T follicular helper cell (primary cell): ENCODE measurements at places on chromosomes 11 and 22.

- DNase-seq: no peak
Measured at GRCh38 chr22:40408718-40409612, 38.6 kb downstream of the SGSM3 start.

GRCh38 chr11:68831124-68831523 lies 10.6 kb downstream of the CPT1A start:
- DNase-seq: no peak

- DNase-seq: no peak
Measured at GRCh38 chr11:78194490-78194889, 5.8 kb downstream of the USP35 start.

DNA sequence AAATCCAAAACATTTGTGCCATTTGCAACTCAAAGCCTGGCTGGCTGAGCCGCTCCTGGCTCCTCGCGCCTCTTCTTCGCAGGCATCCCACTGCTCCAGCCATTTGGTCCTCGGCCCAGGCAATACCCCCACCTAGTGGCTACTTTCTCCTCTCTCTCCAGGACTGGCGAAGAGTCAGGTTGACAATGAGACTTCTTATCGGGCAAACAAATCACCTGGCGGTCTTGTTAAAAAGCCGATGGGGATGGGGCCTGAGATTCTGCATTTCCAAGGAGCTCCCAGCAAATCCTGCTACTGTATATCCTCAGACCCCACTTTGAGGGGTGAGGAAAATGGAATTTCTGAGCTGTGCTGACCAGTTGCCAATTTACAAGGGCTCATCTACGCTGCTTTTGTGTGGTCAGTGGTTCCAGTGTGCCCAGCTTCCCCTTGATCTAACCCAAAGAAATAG lies 89.0 kb downstream of the ISX start:
- DNase-seq: no peak

DNA sequence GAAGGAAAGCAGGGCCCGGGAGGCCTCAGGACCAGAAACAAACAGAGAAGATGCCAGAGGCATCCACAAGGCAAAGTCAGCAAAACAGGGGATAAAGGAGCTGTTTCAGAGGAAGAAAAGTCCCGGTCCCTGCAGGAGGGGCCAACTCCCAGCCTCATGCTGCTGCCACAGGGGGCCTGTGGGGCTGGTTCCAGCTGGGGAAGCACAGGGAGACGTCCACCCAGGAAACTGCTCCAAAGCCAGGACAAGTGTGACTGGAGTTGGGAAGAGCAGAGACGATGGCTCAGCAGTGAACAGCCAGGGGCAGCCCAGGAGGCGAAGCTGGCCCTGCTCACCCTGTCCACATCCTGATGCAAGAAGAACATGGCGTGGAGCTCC lies 454.4 kb downstream of the BRD1 start:
- DNase-seq: no peak

DNA sequence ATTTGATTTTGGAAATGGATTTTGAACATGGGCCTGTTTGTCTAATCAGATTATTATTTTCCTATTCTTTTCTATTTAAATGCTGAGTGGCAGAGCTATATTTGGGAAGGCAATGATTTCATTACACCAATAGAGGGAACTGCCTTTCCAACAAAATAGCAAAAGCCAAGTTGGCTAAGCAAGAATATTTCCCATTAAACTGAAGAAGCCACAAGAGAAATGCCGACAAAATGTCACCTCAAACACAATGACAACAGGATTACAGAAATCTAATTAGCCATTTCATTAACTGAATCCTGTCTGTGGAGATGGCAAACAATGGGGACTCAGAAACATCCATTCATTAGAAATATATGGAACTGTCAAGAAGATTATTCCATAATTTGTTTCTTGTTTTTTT lies 1593.1 kb upstream of the RAG2 start:
- DNase-seq: no peak

- no peak for DNase-seq
Measured at GRCh38 chr11:75337195-75337654, 14.2 kb downstream of the ARRB1 start.

GRCh38 chr11:13183094-13183825 lies 94.3 kb upstream of the BMAL1 start:
- DNase-seq: no peak

GRCh38 chr22:44089717-44090570 lies 65.8 kb downstream of the PARVB start:
- no peak for DNase-seq

- DNase-seq: no peak
Measured at GRCh38 chr11:283405-284104, 5.3 kb downstream of the NLRP6 start.

GRCh38 chr11:72352859-72353551 lies 81.3 kb downstream of the CLPB start:
- no peak for DNase-seq

DNA sequence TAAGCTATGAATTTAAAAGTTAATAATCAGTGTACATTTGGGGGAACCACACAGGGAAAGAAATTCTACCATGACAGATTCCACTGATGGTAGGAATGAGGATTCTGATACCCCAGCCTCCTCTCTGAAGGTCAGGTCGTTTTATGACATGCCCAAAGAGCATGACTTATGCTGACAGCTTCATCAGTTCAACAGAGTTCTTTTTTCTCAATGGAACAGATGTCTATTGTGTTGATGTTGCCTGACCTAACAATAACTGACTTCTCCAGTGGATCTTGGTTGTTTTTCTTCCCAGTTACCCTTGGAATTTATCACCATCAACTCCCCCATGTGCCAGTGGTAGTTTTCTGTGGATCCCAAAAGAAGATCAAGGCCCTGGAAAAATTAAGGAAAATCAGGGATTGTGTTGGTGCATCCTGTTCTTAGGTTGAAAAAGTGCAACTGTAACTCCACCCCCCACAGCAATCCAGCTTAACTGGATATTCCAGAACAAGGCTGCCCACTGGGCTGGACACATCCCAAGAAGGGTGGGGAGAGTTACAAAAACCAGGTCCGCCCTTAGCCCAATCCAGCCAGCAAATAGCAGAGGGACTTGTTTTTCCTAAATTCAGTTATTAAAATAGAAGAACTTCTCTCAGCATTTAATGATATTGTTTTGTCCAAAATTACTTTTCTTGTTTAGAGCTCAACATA lies 31.5 kb upstream of the CAT start:
- DNase-seq: no peak

DNA sequence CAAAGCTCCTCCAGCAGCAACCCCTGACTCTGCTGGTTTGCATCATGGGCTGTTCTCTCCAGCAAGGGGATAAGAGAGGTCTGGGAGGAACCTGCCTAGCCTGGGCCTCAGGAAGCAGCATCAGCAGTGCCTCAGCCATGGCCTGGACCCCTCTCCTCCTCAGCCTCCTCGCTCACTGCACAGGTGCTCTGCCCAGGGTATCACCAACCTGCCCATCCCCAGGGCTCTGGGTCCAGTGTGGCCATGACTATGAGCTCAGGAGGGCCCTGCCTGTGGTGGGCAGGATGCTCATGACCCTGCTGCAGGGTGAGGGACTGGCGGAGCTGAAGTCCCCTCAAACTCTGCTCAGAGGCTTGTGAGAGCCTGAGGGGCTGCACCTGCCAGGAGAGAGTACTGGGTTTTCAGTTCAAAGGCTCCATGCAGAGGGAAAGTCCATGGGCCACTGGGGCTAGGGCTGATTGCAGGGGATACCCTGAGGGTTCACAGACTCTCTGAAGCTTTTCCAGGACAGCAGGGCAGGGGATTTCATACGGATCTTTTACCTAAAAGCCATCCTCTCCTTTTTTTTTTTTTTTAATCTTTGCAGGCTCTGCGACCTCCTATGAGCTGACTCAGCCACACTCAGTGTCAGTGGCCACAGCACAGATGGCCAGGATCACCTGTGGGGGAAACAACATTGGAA lies 115.8 kb upstream of the IGLL5 start:
- DNase-seq: no peak

DNA sequence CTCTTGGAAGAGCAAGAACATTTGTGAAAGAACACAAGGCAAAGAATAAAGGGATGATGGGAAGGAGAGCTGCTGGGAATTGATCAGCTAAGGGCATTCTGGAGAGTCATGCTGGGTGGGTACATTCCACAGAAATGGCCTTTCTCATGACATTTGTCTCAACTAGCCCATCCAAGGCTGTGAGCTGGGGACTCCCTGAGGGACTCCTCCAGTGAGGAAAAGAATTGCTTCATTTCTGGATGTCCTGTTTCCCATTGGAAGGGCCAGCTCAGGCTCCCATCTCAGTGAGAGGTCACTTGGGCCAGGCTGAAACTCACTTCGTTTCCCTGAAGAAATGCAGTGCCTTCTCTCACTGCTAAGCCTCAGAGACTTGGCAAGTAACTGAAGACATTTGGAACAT lies 106.8 kb downstream of the CD44 start:
- no peak for DNase-seq

- DNase-seq: no peak
Measured at GRCh38 chr11:77039491-77040400, 5.5 kb downstream of the B3GNT6 start.

- no peak for DNase-seq
Measured at GRCh38 chr11:11349870-11350337, 3.1 kb downstream of the CSNK2A3 start.

- no peak for DNase-seq
Measured at GRCh38 chr11:93686226-93686625, 24.7 kb downstream of the CEP295 start.

- DNase-seq: no peak
Measured at GRCh38 chr11:8415195-8415594, 151.5 kb upstream of the LMO1 start.

DNA sequence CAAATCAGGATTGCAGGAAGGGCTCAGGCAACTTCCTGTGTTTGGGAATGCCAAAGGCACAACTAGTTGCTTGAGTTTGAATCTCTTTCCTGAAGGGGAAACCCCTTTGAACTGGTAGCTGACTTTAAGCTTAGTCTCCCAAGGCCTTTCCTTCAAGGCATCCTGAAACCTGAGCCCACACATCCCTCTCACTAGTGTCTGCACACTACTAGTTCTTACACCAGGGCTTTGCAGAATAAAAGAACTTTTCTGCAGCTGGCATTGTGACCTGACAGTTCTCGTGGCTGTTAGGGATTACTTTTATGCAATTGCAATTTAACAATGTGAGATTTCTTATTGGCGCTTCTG lies 95.4 kb downstream of the EXT2 start:
- DNase-seq: no peak

DNA sequence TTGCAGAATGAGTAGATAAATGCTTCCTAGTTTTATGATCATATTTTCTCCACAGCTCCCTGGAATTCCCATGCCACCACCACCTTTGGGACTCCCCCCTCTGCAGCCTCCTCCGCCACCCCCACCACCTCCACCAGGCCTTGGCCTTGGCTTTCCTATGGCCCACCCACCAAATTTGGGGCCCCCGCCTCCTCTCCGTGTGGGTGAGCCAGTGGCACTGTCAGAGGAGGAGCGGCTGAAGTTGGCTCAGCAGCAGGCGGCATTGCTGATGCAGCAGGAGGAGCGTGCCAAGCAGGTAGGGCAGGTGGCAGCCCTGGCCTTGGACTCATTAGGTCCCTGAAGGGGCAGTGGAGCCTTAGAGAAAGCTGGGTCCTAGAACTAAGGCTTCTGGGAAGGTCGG lies 2.9 kb downstream of the SF3B2 start:
- DNase-seq: no peak
